ENCODE measurements at places on chromosomes 12 and 14. TPM values are rescaled to one million over a fixed set of nuclear protein-coding genes. Genes with fewer than 3 reads are reported as not detected.

PTCSC3 gene
- total RNA-seq: not detected

DNA sequence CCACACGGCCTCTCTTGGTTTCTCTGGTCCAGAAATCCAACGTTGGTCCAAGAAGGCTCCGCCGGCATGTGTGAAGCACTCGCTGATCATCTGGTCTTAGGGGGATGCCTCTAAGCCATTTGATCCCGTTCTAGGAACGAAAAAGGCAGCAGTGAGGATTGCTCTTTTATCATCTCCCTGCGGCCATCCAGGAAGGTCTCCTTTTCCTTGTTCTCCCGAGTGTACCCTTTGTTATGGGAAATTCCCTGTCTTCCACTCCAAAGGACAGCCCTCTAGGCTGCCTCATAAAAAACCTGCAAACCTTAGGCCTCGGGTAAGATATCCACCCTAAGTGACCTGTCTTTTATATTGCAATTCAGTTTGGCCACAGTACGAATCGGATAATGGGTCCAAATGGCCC lies 85.8 kb downstream of the TMTC3 start:
- no peaks in the 10 kb centered on the region for H3K27me3 ChIP-seq
- H3K4me1 ChIP-seq: no peaks in the 10 kb centered on the region
- H3K27ac ChIP-seq: no peak overlapping the region
- H3K4me3 ChIP-seq: no peak overlapping the region

- H3K27me3 ChIP-seq: no peaks in the 10 kb centered on the region
- H3K36me3 ChIP-seq: no peaks in the 10 kb centered on the region
- H3K4me3 ChIP-seq: no peak overlapping the region
- no peak overlapping the region for H3K27ac ChIP-seq
- DNase-seq: no peak
- H3K4me1 ChIP-seq: peaks cover 3% of the 10 kb centered on the region
These were observed 3.5 kb downstream of the RPS6KL1 start for GRCh38 chr14:74919421-74920165.

GRCh38 chr14:97070259-97070658 lies 273.1 kb downstream of the VRK1 start:
- no peak overlapping the region for H3K4me3 ChIP-seq
- DNase-seq: no peak
- no peak overlapping the region for H3K27ac ChIP-seq
- no peaks in the 10 kb centered on the region for H3K36me3 ChIP-seq
- H3K4me1 ChIP-seq: no peaks in the 10 kb centered on the region
- H3K27me3 ChIP-seq: no peaks in the 10 kb centered on the region

DNA sequence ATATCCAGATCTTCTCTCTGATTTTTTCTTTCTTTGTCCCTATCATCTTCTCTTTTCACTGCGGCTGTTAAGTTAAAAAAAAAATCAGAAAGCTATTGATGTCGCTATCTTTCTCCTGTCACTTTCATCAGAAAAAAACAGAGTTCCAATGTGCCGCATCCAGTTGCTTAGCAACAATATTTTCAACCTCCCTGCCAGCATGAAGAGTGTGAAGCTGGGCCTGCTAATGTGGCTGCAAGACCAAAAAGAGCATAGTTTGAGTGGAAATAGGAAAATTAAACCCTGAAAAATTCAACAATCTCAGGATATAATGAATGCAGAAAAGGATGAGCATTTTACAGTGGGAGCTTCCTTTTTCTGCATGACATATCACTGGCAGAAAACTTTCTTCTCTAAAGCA lies 1025.4 kb upstream of the LRFN5 start:
- H3K27me3 ChIP-seq: no peaks in the 10 kb centered on the region
- no peaks in the 10 kb centered on the region for H3K36me3 ChIP-seq
- H3K27ac ChIP-seq: no peak overlapping the region
- H3K4me3 ChIP-seq: no peak overlapping the region
- DNase-seq: no peak

DNA sequence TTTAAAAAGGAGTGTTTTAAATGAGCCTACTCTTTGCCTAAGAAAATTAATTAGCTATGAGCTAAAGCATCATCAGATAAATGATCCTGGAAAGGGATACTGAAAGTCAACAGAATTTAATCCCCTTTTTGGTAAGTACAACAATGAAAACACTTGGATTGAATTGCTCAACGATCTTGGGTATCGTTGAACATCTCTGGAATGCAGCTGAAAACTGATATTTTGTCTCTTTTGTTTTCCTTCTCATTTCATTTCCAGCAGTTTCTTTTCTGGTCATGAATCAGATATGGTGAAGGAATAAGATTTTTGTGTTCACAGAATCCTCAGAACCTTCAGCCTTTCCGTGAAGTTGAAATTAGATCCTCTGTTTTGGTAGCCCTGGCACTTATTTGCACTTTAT lies 771.2 kb downstream of the FSCB start:
- no peaks in the 10 kb centered on the region for H3K27me3 ChIP-seq
- H3K4me1 ChIP-seq: no peaks in the 10 kb centered on the region
- no peaks in the 10 kb centered on the region for H3K36me3 ChIP-seq
- H3K4me3 ChIP-seq: no peak overlapping the region
- no peak overlapping the region for H3K27ac ChIP-seq
- no peak for DNase-seq

FOXM1 gene
- 66.4 TPM for total RNA-seq

DNA sequence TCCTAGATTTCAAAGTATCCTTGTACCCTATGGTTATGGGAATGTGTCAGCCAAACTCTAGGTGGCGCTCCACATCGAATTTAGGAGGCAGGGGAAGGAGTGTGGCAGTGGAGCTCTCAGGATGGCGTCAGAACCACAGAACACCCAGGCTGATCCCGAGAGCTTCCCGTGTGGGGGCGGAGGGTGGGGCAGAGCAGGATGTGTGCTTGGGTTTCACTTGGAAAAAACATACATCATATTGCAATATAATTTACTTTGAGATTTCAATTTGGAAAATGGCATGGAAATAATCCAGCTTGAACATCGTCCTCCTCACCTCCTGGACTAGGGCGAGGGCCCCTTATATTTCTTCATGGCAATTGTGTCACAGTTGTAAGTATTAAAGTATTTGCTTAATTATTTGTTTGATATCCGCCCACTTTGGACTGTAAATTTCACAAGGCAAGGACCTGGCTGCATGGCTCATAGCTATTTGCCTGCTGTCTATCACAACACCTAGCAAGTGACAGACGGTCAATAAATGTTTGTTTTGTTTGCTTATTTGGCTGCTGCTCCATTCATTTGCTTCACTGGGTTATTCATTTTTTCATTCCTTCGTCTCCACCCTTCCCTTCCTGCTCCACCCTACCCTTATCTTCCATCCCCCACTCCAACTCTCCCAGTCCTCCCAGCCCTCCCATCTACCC lies 221.5 kb upstream of the HMGA2 start:
- H3K27ac ChIP-seq: peak overlapping the region; percentile 98
- peaks cover 44% of the 10 kb centered on the region for H3K4me1 ChIP-seq
- peak; percentile 94 for DNase-seq
- H3K27me3 ChIP-seq: no peaks in the 10 kb centered on the region
- 0 out of 2 replicates have a peak, but pooled peaks cover 14% of the 10 kb centered on the region for H3K36me3 ChIP-seq

GRCh38 chr14:78746086-78746595 lies 576.0 kb downstream of the NRXN3 start:
- H3K4me3 ChIP-seq: no peak overlapping the region
- H3K36me3 ChIP-seq: no peaks in the 10 kb centered on the region
- H3K27ac ChIP-seq: no peak overlapping the region
- DNase-seq: no peak

DNA sequence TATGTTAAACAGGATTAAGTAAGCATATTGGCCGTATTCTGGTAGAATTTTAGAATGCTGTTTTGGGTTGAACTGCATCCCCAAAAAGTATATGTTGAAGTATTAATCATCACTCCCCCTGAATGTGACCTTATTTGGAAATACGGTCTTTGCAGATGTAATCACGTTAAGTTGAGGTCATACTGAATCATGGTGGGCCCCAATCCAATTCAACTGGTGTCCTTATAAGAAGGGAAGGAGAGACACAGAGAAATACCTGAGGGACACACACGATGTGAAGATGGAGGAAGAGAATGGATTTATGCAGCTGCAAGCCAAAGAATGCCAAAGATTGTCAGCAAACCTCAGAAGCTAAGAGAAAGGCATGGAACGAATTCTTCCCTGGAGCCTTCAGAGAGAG lies 268.6 kb downstream of the ITPR2 start:
- H3K36me3 ChIP-seq: peaks cover 28% of the 10 kb centered on the region
- peaks cover 20% of the 10 kb centered on the region for H3K4me1 ChIP-seq
- DNase-seq: peak; percentile 59
- H3K27ac ChIP-seq: peak overlapping the region; percentile 61
- H3K4me3 ChIP-seq: no peak overlapping the region

KRT78 gene
- 0.21 TPM for total RNA-seq

BATF gene
- total RNA-seq: not detected

CMTM5 gene
- not detected for total RNA-seq

GRCh38 chr14:54085232-54085761 lies 128.7 kb upstream of the BMP4 start:
- peaks cover 7% of the 10 kb centered on the region for H3K4me1 ChIP-seq
- no peaks in the 10 kb centered on the region for H3K27me3 ChIP-seq
- H3K27ac ChIP-seq: no peak overlapping the region

DNA sequence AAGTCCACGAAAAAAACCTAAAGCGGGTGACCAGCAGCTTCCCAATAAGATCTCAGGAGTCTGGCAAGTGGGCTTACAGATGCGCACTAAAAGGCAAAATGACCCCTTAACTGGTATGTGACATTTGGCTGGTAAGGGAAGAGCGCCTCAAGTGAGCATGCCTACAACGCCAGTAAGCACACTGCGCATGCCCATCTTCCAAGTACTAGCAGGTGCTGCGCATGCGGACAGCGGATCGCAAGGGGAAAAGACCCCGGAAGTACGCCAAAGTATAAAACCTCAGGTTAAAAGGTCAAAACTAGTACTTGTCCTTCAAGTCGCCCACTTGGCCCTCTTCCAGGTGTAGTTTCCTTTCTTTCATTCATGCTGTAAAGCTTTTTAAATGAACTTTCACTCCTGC lies 518.5 kb upstream of the MDGA2 start:
- no peaks in the 10 kb centered on the region for H3K4me1 ChIP-seq
- no peak overlapping the region for H3K4me3 ChIP-seq
- H3K36me3 ChIP-seq: no peaks in the 10 kb centered on the region
- no peaks in the 10 kb centered on the region for H3K27me3 ChIP-seq
- no peak for DNase-seq
- no peak overlapping the region for H3K27ac ChIP-seq

DNA sequence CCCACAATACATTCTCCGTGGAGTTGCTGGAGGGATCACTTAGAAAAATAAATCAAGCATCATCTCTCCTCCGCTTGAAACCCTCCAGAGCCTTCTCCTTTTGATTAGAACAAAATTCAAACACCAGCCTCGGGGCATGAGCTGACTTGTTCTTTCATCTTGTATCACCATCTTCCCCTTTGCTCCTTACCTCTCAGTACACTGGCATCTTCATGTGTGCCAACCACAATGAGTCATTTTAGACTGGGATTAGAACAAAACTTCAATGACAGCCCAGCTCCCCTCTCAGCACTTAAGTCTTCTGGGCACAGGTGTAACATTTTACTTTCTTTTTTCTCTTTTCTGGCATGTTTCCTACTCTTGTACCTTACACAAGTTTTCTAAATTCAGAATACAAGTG lies 1159.2 kb upstream of the TMEM132C start:
- H3K36me3 ChIP-seq: no peaks in the 10 kb centered on the region
- H3K27ac ChIP-seq: no peak overlapping the region
- no peaks in the 10 kb centered on the region for H3K27me3 ChIP-seq

PLEKHH1 gene
- 0.97 TPM for total RNA-seq

DNA sequence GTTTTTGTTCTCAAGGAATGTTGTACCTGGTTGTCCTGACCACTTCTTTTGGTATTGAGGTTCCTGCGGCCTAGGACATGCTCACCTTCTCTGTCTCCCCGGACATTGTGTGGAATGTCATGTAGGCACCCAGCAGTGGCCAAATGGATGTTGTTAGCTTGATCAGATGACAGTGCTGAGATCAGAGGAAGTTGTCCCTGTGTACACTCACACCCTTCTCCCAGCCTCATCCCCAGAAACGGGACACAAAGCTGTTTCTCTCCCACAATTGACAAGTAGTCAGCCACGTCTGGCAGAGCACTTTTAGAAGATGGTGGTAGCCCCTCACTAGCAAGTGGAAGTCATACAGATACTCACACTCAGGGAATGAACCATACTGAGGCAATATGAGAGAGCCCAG lies 3.0 kb downstream of the PLEKHH1 start:
- peaks cover 9% of the 10 kb centered on the region for H3K4me1 ChIP-seq
- no peaks in the 10 kb centered on the region for H3K36me3 ChIP-seq
- no peak overlapping the region for H3K4me3 ChIP-seq
- DNase-seq: no peak
- H3K27ac ChIP-seq: no peak overlapping the region
- H3K27me3 ChIP-seq: peaks cover 23% of the 10 kb centered on the region

C1QL4 gene
- total RNA-seq: 1.9 TPM

DNA sequence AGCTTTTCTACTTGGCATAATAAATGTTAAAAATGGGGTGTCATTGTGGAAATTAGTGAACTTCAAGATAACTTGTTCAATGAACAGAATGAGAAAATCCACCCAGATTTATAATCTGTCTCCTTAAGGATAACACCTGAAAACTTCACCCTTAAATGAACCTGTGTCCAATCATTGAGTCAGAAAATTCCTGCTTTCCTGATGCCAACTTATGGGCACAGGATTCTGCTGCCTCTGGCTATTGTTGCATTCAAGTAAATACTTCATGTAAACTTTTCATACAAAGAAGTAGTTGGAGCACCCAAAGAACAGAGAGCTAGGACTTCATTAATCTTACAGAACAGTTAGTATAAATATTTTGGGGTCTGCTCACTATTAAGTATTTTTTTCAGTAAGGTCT lies 98.9 kb upstream of the PLEKHA5 start:
- no peaks in the 10 kb centered on the region for H3K27me3 ChIP-seq
- DNase-seq: no peak
- 0 out of 2 replicates have a peak, but pooled peaks cover 2% of the 10 kb centered on the region for H3K36me3 ChIP-seq
- H3K4me3 ChIP-seq: no peak overlapping the region
- H3K27ac ChIP-seq: peak overlapping the region; percentile 94

GPRC5D gene
- not detected for total RNA-seq

- no peaks in the 10 kb centered on the region for H3K4me1 ChIP-seq
- H3K4me3 ChIP-seq: no peak overlapping the region
- no peaks in the 10 kb centered on the region for H3K27me3 ChIP-seq
- no peaks in the 10 kb centered on the region for H3K36me3 ChIP-seq
- no peak overlapping the region for H3K27ac ChIP-seq
These were observed 89.0 kb downstream of the STON2 start for GRCh38 chr14:81311141-81311540.

DNA sequence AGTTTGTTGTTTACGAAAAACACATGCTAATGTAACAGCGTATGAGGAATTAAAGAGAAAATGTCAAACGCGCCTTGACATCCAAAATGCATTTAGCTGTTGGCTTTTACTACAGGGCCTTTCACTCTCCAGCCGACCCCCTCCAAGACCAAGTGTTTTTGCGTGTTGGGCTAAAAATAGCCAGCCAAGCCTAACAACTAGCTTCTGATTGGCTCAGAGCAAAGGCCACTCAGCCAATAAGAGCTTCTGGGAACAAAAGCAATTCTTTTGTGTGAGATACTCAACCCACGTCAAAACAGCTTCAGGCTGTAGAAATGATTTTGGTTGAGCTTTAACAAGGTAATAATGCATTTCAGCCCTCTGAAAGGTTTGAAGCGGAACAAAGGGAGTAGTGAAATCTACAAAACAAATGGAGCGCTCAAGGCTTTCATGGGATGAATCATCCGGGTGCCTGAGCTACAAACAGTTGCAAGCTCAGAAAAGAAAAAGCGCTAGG lies 198.7 kb upstream of the DCN start:
- DNase-seq: peak; percentile 6
- no peak overlapping the region for H3K4me3 ChIP-seq
- no peak overlapping the region for H3K27ac ChIP-seq
- no peaks in the 10 kb centered on the region for H3K4me1 ChIP-seq

CDC42BPB gene
- 53.4 TPM for total RNA-seq

- H3K27me3 ChIP-seq: no peaks in the 10 kb centered on the region
- H3K36me3 ChIP-seq: no peaks in the 10 kb centered on the region
- DNase-seq: no peak
- no peak overlapping the region for H3K27ac ChIP-seq
- no peak overlapping the region for H3K4me3 ChIP-seq
These were observed 85.4 kb upstream of the CRY1 start for GRCh38 chr12:107178776-107179175.

All from SJSA1 (cell line).